DMS79 (cell line): ENCODE measurements at places on chromosomes 12 and 14.

DNA sequence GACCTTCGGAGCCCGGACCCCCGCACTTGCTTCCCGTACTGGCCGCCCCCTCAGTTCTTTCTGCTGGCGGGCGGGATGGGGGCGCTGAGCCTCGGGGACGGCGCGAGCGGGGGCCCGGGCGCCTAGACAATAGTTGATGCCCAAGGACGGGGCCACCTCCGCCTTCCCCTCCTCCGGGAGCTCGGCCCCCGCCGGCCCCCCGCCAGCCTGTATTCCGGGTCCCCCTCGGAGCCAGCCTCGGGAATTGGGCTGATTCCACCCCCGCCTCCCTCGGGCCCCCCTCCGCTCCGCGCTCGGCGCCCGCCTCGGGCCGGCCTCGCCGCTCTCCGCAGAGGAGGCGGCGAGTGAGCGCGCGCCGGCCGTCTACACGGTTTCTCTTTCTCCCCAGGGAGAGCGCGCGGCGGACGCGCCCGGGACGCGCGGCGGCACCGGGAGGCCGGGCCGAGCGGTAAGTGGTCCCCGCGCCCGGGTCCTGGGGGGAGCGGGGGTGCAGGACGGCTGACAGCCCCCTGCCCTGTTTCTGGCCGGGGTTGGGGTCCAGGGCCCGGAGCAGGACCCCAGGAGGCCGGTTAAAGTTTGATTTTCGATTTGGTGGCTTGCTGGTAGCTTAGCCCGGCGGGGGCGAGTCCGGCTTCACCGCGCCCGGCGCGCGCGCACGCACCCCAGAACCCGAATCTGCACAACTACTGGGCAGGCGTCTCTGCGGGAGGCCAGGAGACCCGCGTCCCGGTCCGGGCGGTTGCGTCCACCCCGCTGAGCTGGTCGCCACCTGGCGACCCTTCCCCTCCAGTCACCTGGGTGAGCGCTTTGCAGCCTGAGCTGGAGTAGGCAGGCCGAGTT, 413.7 kb downstream of the PCNX1 start:
- DNase-seq: peak; percentile 35

DNA sequence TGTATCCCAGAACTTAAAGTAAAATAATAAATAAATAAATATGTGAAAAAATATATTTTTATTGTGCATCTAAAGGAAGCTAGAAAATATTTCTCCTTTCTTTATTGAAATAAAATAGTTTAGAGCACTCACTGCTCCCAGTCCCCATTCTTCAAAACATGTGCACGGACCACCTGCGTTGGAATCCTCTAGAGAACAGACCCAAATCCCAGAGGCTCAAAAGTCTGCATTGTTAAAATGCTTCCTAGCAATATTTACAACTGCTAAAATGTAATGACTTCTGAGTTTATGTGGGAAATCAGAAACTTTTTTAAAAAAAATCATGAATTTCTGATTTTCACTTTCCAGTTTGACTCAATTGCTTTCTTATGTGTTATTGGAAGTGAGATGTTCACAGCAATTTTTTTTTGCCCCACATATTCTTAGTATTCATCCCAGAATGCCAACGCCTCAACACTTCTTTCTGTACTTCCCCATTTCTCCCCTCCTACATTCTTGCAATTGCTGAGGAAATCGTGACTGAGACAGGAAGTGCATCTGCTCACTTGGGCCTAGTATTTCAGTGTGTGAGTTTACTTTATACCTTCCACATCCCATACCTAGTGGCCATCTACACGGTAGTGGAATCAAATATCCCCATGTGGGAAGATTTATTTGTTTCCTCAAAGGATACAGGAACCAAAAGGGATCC, 116.0 kb upstream of the FLRT2 start:
- no peak for DNase-seq

- no peak for DNase-seq
Measured at GRCh38 chr14:31550589-31550988, 10.6 kb upstream of the NUBPL start.

DNA sequence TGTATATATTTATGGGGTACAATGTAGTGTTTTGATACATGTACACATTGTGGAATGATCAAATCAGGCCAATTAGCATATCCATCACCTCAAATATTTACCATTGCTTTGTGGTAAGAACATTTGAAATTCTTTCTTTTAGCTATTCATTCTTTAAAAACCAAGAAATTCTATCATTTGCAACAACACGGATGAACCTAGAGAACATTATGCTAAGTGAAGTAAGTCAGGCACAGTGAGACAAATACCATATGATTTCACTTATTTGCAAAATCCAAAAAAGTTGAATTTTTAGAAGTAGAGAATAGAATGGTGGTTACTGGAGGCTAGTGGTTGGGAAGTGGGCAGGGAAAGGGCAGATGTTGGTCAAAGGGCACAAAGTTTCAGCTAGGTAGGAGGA, 129.3 kb upstream of the PTPRQ start:
- no peak for DNase-seq

DNA sequence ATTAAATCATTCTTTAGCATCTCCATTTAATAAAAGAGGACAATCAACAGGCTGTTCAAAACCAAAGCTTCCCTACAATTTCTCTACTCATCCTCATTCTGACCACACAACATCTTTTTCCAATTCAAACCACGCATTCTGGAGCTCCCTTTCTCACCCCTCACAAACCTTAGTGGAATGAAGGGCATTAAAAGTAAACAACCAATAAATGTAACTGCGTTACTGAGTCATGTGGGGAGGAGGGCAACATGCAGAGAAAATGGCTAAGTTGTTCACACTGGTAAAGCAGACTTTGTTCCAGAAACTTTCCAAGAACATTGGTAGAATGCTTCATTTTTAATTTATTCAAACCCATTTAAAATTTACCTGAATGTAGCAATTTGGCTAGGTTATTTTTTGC, 19.6 kb downstream of the SOX5 start:
- no peak for DNase-seq

DNA sequence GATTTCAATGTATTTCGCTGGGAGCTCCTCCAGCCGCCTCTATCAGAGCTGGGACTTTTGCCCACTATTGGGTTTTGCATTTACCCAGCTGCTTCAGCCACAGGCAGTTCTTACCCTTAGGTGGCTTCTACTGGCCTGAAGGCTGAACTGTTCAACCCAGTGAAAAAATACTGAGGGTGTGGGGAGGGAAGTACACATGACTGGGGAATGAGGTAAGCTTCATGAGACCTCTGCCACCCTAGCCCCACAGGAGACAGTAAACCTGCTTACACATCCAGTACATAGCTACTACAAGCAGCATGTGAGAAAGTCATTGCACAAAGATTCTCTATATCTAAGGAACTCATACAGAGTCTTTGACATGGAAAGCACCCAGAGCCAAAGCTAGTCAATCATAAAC, 411.1 kb downstream of the SYT1 start:
- no peak for DNase-seq

- no peak for DNase-seq
Measured at GRCh38 chr12:103139876-103140275, 182.4 kb downstream of the ASCL1 start.

DNA sequence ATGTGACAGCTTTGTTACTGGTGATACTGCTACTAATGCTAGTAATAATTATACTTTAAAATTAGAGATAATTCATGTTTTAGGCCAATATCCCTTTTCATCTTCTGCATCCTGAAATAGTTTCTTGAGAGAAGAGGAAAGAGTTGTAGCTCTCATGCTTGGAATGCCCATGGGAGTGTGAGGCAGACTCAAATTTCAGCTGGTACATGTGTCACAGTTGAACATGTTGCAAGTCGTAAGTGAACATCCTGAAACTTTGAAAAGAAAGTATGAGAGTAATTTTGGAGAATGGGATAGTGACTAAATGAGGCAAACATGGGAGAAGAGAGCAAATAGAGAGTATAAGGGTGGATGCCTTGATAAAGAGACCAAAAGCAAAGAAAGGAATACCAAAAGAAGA, 168.0 kb downstream of the TMTC3 start:
- no peak for DNase-seq

DNA sequence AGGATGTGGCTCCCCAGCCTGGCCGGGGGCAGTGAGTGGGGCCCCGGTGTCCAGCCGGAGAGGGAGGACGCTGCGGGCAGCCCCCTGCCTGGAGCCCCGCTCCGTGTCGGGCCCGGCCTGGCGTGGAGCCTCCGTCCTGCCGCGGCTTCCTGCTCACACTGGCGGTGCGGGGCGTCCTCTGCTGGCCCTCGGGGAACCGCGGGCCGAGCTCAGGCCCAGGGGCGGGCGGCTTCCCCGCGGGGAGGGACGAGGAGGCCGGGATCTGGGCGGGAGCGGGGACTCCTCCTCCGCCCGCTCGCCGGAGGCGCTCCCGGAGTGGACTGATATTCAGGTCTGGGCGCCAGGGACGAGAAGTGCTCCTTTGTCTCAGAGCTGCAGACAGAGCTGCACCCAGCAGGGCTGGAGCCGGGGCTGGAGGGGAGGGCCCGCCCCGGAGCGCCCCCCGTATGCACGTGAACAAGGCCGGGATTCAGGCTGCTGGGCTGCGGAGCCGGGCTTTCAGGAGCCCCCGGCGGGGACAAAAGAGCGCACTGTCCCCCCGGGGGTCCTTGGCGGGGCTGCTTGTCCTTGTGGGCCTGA, 2.2 kb downstream of the MMP17 start:
- peak; percentile 68 for DNase-seq

GRCh38 chr14:43671716-43672485, 835.2 kb downstream of the FSCB start:
- no peak for DNase-seq

DNA sequence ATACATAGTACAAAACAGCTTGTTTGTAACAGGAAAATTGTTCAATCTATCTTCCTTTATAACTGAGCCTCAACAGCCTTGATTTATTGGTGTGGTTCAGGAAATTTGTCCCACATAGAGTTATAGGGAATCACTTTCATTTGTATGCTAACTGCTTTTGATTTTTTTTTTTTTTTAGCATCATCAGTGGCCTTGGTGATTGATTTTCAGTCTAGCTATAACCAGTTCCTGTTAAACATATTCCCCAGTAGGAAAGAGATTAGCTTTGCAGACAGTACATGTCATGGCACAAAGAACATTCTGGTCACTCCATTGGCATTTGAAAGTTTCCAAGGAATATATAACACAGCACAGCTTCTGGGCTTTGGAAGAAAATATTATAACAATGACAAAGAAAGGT, 337.3 kb upstream of the TMPO start:
- no peak for DNase-seq

GRCh38 chr12:118984161-118984943, 3.0 kb downstream of the SRRM4 start:
- DNase-seq: no peak

DNA sequence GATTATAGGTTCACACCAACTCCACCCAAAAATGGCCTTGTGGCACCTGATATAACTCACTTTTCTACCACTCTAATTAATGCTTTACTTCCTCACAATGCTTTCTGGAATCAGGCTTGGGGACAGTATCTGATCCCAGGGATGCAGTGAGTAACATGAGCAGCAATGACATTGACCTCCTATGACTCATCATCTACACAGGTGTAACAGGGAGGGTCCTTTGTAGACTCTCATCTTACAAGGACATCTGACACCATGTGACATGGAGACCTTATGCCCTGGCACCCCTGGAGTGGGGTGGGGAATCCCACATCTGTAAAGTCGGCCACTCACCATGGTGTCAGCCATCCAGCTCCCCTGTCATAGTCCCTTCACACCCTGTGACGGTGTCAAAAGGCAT, 586.4 kb downstream of the MED13L start:
- DNase-seq: no peak

DNA sequence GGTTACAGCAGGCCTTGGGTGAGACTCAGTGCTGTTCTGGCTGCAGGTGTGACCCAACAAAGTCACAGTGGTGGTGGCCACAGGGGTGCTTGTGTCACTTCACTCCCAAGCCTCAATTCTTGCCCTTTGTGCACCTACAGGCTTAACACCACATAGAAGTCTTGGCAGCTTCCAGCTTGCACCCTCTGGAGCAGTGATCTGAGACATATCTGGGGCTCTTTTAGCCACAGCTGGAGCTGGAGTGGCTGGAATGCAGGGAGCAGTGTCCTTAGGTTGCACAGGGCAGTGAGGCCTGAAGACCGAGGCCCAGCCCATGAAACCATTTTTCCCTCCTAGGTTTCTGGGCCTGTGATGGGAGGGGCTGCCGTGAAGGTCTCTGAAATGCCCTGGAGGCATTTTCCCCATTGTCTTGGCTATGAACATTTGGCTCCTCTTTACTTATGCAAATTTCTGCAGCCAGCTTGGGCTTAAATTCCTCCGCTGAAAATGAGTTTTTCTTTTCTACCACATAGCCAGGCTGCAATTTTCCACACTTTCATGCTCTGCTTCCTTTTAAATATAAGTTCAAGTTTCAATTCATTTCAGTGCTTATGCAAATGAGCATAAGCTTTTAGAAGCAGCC, 37.7 kb downstream of the ADAM21 start:
- DNase-seq: no peak

GRCh38 chr14:99755068-99755405, 38.2 kb upstream of the EML1 start:
- DNase-seq: no peak

DNA sequence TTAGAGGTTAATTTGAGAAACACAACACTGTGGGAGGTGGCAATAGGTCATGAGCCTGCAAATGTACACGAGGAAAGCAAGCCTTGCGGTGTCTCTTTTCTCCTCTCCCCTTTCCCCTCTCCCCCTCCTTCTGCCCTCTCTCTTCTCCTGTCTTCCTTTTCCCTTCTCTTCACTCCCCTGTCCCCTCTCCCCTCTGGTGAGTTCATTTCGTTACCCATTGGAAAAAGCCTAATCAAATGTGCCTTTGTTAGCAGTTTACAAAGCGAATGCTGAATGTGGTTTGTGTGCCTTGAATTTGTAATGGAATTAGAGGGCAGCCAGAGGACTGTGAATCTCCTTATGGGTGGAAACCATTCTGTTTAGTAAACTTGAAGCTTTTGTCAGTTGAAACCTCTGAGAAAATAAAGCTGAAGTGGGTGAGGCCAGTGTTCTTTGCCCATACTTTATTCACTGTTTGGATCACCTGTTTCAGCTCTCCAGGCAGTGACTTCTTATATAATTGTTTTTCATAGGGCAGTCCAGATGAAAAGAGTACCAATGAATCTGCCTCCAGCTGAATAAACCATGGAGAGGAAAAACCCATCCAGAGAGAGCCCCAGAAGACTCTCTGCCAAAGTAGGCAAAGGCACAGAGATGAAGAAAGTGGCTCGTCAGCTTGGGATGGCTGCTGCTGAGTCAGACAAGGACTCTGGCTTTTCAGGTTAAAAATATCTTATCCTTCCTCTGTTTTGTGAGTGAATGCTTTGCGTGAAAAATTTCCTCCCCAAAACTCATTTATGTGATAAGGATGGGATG, 7.3 kb downstream of the CIPC start:
- DNase-seq: no peak
